ENCODE measurements at places on chromosomes 5 and 9.

DNA sequence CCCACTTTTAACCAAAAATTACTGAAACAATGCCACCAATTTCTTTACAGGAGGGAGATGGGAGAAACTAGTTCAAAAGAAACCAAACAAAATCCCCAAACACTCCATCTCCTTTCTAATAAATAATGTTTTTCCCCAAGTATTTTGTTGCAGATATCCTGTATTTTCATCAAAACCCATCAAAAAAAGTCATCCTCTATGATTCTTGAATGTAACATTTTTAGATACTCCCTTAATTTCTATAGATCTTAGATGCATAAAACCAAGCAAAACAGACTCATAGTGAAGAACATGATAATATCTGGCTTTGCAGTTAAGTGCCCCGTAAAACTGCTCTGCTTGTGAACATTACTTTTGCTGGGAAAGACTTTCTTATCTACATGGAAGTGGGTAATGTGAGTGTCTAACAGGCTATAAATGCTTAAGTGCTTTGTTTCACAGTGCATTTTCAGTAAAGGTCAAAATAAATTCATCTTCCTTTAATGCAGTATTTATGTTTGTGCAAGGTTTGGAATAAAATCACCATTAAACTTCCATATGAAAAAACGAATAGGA, 77.3 kb upstream of the TBCA start:
- DNase-seq = no peak

DNA sequence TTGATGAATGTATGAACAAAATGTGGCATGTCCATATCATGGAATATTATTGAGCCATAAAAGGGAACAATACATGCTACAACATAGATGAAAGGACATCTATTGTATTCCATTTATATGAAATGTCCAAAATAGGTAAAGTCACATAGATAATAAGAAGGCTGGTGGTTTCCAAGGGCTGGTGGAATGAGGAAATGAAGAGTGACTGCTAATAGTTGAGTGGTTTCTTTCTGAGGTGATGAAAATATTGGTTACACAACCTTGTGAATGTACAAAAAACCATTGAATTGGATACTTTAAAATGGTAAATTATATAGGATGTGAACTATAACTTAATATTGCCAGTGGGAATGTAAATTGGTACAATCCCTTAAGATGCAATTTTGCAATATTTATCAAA, 5.2 kb downstream of the ARSB start:
- no peak for DNase-seq

GRCh38 chr5:178590924-178591423, 781 bp upstream of the COL23A1 start:
- no peak for DNase-seq

DNA sequence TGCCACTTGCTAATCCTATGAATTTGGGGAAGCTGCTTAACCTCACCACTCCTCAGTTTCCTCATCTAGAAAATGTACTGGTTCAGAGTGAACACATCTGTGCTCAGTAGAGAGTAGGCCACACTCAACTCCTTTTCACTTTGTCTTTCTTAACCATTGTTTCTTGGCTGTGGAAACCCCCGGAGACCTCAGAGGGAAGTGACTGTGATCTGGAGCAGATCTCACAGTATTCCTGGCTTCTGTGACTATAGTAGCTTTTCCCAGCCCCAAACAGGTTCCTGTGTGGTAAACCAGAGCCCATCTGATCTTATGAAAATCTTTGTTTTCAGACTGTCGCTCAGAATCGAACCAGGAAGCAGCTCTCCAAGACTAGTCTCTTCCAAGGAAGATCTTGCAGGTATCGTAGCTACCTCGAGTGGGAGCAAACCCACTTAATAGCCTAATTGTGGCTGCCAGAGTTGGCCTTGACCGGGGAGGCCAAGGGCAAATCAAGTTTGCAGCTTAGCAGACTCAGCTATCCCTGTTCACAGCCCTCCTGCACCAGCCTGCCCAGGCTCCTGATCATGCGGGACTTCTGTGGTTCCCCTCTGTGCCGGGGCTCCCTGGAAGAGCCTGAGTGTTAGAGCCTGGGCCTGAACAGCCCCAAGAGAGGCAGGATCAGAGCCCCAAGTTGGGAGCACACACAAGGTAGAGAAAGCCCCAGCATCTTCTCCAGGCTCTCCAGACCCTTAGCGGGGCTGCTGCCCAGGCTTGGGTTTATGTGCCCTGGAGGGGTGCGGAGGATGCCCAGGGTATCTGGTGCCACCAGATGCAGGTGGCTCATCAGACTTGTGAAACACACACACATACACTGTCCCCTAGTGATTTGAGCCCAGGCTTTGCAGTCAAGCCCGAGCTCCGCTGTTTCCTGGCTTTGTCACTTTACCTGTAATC, 52.2 kb upstream of the ANGPTL2 start:
- DNase-seq = no peak

DNA sequence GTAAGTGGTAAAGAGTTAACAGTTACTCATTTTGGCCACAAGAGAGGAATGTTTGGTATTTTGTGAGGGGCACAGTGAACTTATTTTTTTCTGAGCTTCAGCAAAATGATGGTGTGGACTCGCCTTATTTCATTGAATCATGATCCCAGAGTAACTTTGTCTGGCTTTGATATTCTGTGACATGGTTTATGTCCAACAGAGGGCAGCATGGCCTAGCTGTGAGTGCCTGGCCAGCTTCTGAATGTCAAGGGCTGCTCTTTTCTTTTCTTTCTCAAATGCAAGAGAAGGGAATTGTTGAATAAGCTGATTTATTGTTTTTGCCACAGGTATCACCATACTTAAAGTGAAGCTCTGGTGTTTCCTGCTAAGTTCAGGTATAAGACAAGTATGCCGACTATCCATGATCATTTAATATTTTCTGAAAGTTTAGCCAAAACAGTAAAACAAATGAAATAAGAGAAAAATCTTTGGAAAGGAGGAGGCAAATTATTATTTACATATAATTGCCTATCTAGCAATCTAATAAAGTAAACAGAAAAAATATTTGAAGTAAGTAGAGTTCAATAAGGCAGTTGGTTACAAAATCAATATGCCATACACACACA, 31.7 kb downstream of the MRPL22 start:
- DNase-seq = no peak

- DNase-seq = no peak
Observed at GRCh38 chr5:174688441-174689354, 35.7 kb upstream of the MSX2 start.

DNA sequence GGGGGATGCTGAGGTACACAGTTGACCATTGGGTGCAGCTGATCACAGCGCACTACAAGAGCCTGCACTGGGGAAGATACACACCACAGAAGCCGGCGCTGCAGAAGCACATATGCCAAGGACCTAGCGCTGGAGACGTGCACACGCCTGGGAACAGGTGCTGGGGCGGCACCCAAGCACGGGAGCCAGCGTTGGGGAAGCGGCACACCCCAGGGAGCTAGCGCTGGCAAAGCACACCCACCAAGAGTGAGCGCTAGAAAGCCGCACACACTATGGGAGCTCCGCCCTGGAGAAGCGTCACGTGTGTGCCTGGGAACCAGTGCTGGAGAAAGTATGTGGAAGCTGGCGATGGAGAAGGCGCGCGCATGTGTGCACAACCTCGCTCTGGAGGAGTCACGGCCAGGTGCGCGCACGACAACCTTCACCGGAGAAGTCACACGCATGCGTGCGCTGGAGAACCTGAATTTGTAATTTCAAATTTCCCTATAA, 4.5 kb downstream of the FANCC start:
- DNase-seq = no peak

- no peak for DNase-seq
Observed at GRCh38 chr5:141835928-141836670, 42.1 kb downstream of the PCDH1 start.

GRCh38 chr5:160083501-160083900, 35.7 kb downstream of the PWWP2A start:
- DNase-seq = no peak

- DNase-seq = no peak
Observed at GRCh38 chr5:18507114-18507513, 872.9 kb downstream of the TAF11L14 start.
